ENCODE measurements at places on chromosomes 6 and 20. TPM values are rescaled to one million over a fixed set of nuclear protein-coding genes. Genes with fewer than 3 reads are reported as not detected.

DNA sequence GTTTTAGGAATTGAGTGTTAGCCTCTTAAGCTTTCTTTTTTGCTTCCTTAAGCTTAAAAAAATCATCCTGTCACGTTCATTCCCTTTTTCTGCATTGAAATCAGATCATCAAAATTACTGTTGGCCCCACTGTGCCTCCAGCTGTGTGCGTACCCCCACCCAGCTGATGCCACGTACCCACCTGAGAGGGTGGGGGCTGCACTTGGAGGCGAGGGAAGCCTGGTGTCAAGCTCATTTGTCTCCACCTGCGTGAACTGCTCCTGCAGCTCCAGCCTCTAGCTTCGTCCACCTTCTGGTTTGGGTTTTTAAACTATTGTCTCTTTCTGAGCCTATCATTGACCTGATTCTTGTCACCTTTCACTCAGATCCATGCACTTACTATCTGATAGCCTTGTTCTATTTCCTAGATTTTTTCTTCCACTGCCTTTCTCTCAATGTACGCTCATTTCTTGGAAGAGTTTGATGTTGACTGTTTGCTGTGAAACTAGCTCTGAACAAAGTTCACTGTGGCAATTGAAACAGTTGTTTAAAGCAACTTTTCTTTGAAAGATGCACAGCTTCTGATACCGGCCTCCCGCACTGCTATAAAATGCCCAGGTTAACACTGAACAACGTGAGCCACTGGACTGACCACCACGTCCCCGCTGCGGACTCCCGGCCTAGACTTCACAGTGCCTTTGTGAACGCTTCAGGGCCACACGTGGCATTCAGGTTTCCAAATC lies 30.0 kb upstream of the IRF4 start:
- no peak for DNase-seq

DNA sequence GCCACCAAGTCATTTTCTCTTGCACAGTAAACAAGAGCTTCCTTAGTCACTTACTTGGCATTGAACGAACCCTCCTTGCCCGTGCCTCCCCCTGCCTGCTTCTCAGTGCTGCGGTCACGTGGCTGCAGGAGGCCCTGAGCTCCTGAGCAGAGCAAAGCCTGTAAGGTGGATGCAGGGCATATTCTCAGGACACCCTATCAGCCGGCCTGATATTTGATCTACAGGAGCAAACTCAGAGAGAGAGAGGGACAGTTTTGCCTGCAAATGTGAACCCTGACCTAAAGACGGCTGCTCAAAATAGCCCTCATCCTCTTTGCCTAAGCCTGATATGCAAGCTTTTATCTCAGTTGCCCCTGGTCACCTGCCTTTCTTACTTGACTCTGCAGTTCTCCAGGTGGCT lies 93.0 kb upstream of the POPDC3 start:
- no peak for DNase-seq

- DNase-seq, result no peak
These were observed 168.1 kb downstream of the NFATC2 start for GRCh38 chr20:51374456-51374830.

Gene ATG5
- 51.4 TPM for total RNA-seq

DNA sequence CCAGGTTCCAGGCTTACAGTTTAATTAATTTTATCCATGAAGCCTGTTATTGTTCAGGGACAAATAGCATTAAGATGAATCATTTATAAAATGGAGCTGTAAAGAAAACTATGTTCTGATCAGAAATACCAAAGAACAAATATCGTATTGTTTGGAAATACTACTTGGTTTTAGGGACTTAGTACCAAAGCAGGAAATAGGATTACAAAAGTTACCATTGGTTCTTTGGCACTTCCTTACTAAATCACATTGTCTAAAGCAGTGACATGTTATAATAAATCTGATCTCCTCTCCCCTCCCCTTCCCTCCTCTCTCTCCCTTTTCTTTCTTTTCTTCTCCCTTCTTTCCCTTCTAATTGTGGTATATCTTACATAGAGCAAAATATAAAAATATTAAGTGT lies 29.6 kb downstream of the CRYBG1 start:
- no peak for DNase-seq

DNA sequence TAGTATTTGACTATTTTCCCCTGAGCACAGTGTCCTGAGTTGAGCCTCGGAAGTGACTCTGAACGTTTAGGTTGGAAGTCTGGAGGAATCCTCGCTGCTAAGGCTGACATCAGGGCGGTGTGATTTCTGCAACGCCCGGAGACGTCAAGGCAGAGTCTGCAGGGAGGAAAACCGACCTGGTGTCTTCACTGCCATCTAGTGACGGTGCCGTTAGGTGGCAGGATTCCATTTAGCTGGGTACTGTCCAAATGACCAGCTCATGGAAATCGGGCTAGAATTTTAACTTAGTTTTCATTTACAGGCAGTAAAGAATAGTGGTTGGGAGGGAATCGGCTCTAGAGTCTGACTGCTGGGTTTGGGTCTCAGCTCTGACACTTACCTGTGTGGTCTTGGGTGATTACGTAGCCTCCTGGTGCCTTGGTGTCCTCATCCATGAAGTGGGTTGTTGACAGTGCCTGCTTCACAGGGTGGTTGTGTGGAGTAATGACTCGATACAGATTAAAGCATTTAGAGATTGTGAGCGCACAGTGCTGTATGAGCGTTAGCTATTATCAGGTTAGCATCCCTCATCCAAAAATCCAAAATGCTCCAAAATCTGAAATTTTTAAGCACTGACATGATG lies 35.0 kb downstream of the FOXF2 start:
- DNase-seq, result peak; percentile 36

GRCh38 chr6:134938896-134939295 lies 11.0 kb downstream of the ALDH8A1 start:
- no peak for DNase-seq

- DNase-seq, result no peak
These were observed 94.7 kb downstream of the RTN4IP1 start for GRCh38 chr6:106534564-106534982.

DNA sequence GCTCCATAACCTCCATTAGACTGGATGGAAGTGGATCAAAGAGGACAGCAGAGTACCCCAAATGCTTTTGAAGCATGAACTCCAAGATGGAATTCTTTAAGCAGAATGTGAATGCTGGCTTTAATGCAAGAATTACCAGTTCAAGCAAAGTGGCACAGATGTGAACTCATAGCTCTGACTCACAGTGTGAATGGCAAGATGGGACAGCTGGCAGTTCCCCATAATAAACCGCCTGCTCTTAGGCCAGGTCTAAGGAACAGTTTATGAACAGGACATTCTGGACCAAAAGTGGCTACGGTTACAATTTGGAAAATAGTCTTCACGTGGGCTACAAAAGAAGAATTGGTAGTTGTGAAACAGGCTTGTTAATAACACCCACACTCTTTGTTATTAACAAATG lies 76.5 kb downstream of the SPTLC3 start:
- DNase-seq, result no peak

DNA sequence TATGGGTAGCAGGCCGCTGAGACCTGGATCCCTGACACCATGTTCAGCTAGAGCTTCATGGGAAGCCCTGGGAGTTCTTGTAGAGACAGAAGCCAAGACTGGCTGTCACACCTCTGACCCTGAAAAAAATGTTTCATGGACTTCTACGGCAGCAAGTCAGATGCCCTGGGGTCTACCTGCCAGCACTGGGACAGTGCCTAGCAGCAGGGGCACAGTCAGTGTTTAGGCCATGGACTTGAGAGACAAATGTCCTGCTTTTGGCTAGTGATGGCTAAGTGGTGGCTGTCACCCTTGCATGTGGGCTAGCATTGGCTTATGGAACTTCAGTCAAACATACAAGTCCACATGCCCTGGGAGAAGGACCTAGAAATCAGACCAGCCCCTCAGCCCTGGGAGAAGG lies 41.3 kb upstream of the SSTR4 start:
- no peak for DNase-seq

- DNase-seq, result no peak
These were observed 266.4 kb upstream of the PREP start for GRCh38 chr6:105669232-105669631.

GRCh38 chr6:31143148-31143547 lies 4.3 kb upstream of the PSORS1C2 start:
- DNase-seq, result no peak

DNA sequence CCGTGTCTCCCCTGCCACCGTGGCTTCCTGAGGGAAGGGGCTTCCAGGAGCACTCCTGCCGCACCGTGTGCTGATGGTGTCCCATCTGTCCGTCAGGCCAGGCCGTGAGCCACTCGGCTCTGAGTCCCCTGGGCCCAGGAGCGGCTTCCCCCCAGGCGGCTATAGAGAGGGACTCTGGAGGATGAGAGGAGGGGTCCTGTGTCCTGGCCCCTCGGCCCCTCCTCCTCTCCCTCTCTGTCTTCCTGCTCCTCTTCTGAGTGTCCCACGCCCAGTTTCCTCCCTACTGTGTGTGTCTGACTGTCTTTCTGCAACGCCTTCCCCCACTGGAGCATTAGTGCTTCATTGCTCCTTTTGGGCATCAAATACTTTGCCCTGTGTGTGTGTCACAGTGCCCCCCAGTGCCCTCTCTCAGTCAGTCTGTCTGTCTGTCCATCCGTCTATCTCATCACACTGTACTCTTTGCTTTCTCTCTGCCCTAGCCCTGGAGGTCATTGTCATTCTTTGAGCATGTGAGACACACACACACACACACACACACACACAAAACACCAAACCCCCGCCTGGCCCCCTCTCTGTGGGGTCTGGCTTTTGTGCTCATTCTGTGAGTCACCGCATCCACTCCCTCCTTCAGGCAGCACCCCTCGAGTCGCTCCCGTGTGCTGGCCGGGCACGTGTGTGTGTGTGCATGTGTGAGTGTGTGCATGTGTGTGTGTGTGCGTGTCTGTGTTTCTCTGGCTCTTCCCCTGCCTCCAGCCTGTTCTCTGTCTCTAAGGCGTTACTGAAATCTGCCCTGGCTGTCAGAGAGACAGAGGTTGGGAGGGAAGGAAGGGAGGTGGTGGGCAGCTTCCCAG lies 71.9 kb downstream of the SRC start:
- no peak for DNase-seq

Gene KIF13A
- total RNA-seq, result 49.3 TPM

GRCh38 chr6:73262671-73263569 lies at the start of gene KHDC1:
TSS of gene KHDC1 (minus strand) at chr6:73263196. CDS start at chr6:73242517, 20,679 bp downstream.
- DNase-seq, result peak; percentile 13

DNA sequence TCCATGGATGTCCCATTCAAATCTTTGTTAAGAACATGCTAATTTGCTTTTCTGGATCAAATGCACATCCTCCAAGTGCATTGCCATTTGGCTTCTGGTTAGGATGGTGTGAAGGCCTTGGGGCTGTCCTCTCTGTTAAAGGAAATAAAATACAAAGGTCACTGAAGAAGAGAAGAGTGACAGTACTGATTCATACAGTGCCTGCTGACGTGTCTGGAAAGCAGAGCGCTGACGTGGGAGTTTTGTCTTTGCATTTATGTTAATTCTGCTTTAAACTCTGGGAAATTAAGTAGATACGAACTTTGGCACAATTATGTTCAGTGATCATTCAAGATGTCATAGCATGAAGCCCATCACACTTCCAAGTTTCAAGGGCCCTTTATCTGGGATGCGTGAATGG lies 33.2 kb downstream of the SYNDIG1 start:
- no peak for DNase-seq

- DNase-seq, result no peak
These were observed 23.6 kb downstream of the FOXQ1 start for GRCh38 chr6:1335367-1336037.

GRCh38 chr6:19024737-19025136 lies 637.6 kb downstream of the RNF144B start:
- DNase-seq, result peak; percentile 28

DNA sequence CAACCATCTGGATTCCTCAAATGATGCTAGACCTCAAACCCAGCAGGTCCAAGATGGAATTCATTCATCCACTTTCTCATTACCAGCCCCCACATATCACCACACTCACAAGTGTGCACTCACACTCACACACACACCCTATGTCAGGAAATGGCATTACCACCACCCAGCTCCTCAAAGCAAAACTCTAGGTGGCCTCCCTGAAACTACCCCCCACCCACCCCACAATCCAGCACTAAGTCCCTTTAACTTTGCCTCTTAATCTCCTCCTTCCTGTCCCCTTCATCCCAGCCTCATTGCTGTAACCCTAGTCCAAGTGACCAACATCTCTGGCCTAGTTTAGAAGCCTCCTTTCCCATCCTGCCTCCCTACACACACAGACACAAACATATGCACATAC lies 109.4 kb downstream of the TNFAIP3 start:
- DNase-seq, result no peak

- no peak for DNase-seq
These were observed 94.5 kb downstream of the BACH2 start for GRCh38 chr6:90202156-90202555.

Gene BANF2
- not detected for total RNA-seq

GRCh38 chr6:130513770-130514169 lies 148.0 kb downstream of the TMEM200A start:
- no peak for DNase-seq

DNA sequence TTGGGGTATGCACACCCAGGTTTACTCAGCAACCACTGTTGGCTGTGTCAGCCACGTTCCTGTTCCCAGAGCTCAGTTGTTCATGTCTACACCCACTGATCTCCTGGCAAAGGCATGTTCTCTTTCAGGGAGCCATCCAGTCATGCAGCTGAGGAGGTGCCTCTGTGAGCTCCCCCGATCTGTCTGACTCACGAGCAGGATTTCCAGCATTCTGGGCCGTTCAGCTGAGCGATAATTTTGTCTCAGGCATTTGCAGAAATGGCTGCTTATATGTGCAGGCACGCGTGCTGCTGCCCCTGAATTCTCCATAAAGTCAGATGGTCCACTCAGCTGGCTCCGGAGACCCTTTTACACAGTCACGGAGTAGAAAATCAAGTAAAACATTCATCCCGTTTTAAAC lies 78.4 kb upstream of the IYD start:
- DNase-seq, result no peak

GRCh38 chr20:2004171-2004570 lies 10.3 kb upstream of the PDYN start:
- DNase-seq, result no peak

GRCh38 chr6:126764104-126764503 lies 354.4 kb upstream of the RSPO3 start:
- no peak for DNase-seq

DNA sequence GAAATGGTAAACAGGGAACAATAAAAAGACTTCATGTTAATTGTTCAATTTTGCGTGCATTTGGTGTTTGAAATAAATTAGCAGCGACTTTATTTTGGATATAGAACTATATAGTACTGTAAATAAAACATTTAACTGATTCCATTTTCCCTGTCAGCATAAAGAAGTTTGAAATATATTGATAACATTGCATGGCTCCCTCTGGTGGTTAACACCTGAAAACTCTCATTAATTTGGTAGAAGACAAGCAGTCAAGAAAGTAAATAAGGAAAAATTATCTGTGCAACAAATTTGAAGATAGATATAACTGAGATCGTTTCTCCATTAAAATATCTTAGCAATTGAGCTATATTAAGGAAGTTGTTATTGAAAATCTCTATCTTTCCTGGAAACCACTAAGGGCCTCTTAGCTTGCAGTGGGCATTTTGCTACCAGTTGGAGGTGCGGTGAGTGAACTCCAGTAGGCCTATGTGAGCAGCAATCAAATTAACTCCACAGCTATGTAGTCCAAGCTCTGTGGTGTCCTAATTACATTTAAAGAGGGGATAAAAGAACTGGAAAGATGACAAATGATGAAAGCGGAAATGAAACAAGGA lies 435.7 kb upstream of the FKBP1C start:
- DNase-seq, result peak; percentile 10

Gene SIRPD
- not detected for total RNA-seq

Data from Panc1 (cell line).